OCI-LY7 (cell line): ENCODE measurements at places on chromosomes 1 and 21.

DNA sequence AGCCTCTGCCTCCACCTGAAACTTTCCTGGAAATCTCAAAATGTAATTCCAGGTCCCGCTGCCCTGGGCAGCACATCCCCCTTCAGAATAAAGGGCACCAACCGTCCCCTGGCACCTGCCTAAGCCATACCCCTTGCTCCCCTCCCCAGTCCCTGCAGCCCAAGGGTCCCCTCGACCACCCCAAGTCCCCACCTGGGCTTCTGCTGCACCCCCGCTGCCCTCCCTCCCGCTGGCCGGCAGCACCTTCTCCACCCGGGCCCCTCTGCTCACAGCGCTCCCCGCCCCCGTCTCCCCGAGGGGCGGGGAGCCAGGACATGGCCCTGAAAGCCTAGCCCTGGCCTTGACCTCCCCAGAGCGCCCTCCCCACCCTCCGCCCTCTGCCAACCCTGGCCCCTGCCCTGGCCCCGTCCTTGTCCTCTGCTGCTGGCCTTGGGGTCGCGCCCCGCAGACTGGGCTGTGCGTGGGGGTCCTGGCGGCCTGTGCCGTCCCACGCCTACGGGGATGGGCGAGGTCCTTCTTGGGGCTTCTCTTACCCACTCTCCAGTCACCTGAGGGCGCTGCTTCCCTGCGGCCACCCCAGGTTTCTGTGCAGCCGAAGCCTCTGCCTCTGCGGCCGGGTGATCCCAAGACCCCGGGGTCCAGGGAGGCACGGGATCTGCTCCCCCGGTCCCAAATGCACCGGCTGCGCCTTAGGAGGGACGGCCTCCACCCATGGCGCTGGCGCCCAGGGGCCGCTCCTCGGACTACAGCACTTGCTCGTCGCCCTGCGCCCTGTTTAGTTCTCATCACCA lies 41.7 kb downstream of the WDR4 start:
- DNase-seq, result no peak

DNA sequence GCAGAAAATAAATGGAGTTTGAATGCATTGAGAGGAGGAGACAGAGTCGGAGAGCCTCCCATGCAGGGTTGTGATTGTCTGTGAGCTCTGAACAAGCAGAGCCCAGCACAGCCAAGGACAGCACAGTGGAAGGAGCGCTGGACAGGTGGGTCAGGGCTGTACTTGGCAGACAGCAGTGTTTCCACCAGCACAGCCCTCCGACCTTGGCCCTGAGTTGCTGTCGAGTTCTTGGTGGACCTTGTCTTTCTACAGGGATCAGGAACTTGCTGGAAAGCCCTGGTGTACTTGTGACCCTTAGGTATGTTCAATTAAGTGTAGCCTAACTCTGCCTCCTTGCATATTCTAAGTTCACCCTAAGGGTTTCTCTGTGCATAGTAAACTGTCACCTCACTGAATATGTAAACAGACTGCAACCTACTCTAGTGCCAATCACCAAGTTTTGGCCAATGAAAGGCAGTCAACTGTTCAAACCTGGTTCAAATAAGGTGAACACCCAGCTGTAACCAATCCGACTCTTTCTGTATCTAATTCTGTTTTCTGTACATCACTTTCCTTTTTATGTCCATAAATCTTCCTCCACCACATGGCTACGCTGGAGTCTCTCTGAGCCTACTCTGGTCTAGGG lies 86.6 kb upstream of the SLC25A33 start:
- no peak for DNase-seq

GRCh38 chr1:166920561-166921475 lies 44.8 kb upstream of the TADA1 start:
- DNase-seq, result no peak

GRCh38 chr1:9448132-9449109 lies 90.8 kb upstream of the SLC25A33 start:
- DNase-seq, result no peak

DNA sequence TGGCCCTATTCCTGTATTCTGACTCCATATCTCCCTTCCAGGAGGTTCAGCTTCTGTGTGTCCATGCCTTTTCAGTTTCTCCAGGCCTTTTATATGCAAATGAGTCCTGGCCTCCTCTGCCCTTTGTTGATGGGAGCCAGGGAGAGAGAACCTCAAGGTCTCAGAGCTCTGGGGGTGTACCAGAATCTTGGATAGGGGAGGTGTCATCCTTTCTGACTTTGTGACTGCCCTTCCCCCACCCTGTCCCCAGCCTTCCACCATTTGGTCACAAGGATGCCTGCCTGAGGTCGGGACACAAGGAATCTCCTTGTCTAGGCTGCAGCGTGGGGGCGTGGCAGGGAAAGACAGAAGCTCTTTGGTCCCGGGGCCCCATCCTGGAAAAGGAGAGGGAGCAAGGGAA lies 18.6 kb downstream of the LURAP1 start:
- no peak for DNase-seq

GRCh38 chr1:975896-976683 lies 5.8 kb downstream of the PERM1 start:
- peak; percentile 58 for DNase-seq

GRCh38 chr1:51729824-51730301 lies 113.0 kb downstream of the OSBPL9 start:
- DNase-seq, result no peak

DNA sequence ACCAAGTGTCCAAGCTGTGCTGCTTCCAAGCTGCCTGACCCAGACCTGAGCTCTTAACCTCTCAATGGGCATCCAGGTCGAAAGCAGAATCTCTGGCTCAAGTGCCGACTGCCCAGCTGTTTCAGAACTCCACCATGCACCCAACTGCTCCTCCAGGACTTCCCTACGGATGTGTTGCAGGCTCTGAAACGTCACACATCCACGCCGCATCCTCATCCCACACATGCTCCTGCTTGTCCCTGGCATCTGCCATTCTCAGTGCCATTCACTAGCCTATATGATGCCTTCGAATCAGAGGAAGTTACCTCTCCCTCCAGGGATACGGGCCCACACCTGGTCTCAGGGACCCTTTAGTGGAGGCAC lies 11.2 kb downstream of the PDZK1IP1 start:
- no peak for DNase-seq

DNA sequence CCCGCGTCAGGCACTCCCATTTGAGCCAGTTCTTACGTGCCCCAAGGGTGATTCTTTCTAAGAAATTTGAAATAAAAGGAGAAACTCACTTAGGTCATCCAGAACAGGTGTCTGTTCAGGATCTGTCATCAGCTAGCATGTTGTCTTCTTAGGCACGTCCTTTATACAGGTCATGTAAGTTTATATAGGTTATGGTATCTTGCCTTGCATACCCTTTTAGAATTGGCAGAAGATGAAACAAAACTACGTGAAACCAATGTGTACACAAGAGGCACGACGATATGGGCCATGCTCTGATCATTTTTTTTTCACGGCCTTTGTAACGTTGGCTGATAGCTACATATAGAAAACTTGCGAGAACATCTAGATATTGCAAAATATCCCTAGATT lies 579 bp upstream of the GTF2B start:
- DNase-seq, result no peak

- no peak for DNase-seq
These were observed 97.9 kb downstream of the TRIM11 start for GRCh38 chr1:228308628-228309325.

GRCh38 chr1:107095647-107096046 lies 39.2 kb downstream of the PRMT6 start:
- no peak for DNase-seq

GRCh38 chr1:76090283-76091203 lies 16.0 kb downstream of the ST6GALNAC3 start:
- DNase-seq, result no peak

DNA sequence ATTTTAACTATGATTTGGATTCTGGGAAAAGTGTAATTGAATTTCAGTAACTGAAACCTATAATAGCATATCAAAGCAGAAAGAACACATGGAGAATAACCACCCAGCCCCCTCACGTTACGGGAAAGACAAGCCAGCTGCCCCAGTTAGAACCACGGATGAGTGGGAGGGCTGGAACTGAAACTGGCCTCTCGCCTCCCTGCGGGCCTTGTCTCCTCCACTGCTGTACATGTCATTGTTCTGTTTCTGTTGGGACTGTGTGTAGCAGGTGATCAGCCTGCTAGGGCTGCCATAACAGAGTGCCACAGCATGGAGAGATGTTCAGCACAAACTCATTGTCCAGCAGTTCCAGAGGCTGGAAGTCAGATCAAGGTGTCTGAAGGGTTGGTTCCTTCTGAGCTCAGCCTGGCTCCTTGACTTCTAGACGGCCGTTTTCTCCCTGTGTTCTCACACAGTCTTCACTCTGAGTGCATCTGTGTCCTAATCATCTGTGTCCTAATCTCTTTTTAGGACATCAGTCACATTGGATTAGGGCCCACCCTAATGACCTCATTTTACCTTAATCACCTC lies 52.4 kb downstream of the MAP3K21 start:
- no peak for DNase-seq

GRCh38 chr1:198064181-198064580 lies 92.6 kb upstream of the NEK7 start:
- no peak for DNase-seq

- DNase-seq, result no peak
These were observed 4.9 kb upstream of the BACE2 start for GRCh38 chr21:41163091-41163490.

DNA sequence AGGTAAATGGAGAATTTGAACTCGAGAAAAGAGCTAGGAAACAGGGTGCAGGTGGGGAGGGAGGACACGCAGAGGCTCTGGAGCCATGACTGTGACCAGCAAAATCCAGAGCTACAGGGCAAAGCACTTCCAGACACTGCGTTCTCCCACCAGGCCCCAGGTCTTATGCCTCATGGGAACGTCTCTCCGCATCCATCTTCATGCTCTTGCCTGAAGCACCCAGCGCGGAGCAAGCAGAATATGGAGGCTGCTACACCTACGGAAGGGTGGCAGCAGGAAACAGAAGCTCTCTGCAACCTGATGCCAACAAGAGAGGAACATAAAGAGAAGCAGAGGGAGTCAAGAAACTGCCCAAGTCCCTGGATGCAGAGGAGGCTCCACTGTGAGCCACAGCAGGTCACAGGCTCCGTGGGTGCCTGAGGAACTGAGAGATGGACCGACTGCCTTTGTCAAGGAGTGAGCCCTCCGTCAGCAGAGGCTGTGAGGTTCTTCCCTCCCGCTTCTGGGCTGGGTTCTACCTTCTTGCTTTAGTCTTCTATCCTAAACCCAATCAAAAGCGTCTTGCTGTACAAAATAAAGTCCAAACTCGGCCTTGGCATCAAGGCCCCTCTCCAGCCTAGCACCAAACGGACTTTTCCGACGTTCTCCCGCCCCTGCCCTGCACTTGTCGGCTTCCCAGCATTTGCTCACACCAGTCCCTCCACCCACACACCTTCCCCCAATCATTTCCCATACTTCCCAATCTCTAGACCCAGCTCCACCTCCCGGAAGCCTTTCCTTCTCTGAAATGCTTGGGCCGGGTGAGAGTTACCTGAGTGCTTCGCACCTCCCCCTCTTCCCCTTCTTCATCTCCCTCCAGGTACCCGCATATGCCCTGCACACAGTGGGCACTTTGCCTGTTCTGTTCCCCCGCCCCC lies 930 bp downstream of the DHCR24 start:
- DNase-seq, result peak; percentile 30

DNA sequence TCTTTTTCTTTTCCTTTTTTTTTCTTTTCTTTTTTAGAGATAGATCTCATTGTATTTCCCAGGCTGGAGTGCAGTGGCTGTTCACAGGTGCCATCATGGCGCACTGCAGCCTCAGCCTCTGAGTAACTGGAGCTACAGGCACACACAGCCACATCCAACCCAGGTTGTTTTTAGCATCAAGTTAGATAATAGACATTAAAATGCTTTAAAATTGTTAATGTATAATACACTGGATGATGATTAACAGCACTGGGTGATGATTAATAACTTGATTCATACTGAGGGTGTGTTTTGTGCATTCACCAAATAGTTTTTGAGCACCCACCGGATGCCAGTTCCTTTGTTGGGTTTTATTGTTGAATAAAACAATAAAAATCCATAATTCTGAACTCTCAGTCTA lies 75.2 kb downstream of the BEND5 start:
- DNase-seq, result no peak

DNA sequence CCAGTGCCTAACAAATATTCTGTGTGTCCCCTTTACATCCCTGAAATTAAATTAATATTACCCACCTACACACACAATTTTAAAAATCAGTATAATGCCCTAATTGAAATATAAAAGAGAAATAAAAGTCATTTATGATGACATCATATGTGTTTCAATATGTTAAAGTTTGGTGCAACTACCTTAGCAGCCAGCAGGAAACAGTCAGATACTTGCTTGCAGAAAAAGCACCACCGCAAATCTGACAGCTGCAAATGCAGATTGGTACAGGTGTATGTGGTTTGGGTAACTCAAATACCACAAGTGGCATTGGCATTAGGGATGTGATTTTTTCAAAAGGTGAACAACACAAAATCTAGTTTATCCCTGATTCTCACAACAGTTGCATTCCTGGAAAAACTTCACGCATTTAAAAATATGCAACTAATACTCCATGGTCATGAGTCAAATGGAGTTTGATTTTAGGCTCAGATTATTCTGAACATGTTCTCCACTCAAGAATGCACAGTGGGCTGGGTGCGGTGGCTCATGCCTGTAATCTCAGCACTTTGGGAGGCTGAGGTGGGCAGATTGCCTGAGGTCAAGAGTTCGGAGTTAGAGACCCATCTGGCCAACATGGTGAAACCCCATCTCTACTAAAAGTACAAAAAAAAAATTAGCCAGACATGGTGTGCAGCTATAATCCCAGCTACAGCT lies 106.3 kb downstream of the EDEM3 start:
- DNase-seq, result no peak

GRCh38 chr1:160206421-160207117 lies 1.4 kb downstream of the PEA15 start:
- DNase-seq, result peak; percentile 32

- DNase-seq, result peak; percentile 25
These were observed 268.3 kb upstream of the PROX1 start for GRCh38 chr1:213719462-213719861.

DNA sequence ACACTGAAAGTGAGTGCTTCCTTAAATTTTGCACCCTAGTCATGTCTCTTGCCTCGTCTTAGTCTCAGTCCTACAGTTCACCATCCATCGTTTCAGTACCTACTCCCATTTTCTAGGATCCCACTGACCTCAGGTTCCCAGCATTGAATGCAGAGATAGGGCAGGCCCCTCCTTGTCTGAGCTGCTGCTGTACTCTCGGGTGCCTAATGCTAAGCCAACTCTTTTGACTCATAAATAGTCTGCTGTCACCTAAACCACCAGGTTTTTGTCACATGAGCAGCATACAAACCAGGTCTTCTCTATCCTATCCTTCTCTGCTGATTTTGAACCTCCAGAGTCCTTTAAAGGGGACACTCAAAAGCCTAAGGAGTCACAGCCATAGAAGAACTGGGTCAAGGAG lies 3.0 kb downstream of the ARHGAP30 start:
- no peak for DNase-seq

- peak; percentile 2 for DNase-seq
These were observed 38.8 kb downstream of the STXBP3 start for GRCh38 chr1:108785264-108785663.
